D721Med (cell line): ENCODE measurements at places on chromosomes 2 and 18.

DNA sequence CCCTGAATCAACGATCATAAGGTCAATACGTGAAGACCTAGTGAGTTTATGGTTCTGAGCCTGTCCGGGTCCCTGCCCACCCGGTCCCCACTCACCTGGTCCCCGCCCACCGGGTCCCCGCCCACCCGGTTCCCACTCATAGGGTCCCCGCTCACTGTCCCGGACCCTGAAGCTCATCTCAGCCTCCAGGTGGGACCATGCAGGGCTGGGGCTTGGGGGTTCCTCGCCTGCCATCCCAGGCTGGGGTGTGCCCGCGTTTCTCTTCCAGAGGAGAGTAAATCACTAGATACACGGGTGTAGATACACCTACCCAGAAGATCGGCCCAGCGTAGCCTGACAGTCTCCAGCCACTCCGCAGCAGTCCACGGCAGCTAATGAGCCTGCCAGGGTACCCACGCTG lies 131.5 kb downstream of the MBP start:
- no peak for DNase-seq

DNA sequence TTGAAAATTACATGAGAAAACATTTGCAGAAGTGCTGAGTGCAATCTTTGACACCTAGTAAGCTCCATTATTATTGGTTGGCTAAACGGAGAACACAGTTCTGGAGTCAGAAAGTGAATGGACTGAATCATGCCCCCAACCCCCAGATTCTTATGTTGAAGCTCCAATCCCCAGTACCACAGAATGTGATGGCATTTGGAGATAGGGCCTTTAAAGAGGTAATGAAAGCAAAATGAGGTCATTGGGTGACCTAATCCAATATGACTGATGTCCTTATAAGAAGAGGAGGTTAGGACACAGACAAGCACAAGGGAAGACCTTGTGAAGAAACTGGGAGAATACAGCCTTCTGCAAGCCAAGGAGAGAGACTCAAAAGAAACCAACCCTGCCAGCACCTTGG lies 200.9 kb upstream of the EPAS1 start:
- DNase-seq = no peak

- no peak for DNase-seq
Measured at GRCh38 chr2:166844111-166844510, 44.2 kb upstream of the XIRP2 start.

DNA sequence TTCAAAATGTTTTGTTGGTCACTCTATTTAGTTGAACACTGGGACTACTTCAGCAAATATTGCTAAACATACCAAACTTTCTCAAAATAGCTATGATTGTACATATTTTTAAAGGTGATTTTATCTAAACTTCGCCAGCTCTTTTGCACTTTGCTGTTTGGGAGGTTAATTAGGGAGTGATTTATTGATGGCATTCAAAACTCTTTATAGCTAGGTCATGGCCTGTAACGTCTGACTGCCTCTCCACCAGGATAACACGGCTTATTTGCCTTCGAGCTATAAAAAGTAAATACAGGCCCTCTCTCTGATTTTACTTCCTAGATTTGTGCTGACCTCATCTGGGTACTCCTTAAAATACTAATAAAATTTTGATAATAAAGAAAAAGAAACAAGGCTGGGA lies 931.9 kb downstream of the DCDC2C start:
- DNase-seq = no peak

DNA sequence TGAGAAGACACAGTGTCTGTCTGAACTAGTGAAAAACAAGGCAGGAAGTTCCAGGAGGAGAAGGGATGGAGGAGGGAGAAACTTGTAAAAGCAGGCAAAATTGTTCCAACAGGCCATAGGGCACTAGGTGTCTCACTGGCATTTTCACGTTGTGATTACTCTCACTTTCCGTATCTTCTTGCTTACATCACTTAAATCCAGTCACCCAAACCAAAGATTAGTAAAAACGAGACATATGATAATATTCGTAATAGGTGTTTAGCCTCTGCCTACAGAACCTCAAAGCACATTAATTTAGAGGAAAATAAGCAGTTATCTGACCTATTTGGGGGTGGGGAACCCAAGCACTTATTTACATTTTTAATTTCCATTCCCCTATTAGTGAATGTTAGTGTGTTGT lies 78.3 kb downstream of the POU3F3 start:
- no peak for DNase-seq

GRCh38 chr2:214489702-214490101 lies 78.8 kb downstream of the VWC2L start:
- no peak for DNase-seq

- DNase-seq = no peak
Measured at GRCh38 chr18:416930-417329, 83.6 kb downstream of the COLEC12 start.

- DNase-seq = no peak
Measured at GRCh38 chr2:56369316-56369715, 185.5 kb downstream of the CCDC85A start.

GRCh38 chr2:240288087-240288521 lies 147.4 kb upstream of the GPC1 start:
- DNase-seq = no peak

GRCh38 chr2:47916412-47916811 lies 10.1 kb upstream of the FBXO11 start:
- no peak for DNase-seq

GRCh38 chr2:205087862-205088261 lies 542.6 kb downstream of the PARD3B start:
- DNase-seq = no peak

GRCh38 chr2:209763106-209763505 lies 8.5 kb upstream of the UNC80 start:
- DNase-seq = no peak

DNA sequence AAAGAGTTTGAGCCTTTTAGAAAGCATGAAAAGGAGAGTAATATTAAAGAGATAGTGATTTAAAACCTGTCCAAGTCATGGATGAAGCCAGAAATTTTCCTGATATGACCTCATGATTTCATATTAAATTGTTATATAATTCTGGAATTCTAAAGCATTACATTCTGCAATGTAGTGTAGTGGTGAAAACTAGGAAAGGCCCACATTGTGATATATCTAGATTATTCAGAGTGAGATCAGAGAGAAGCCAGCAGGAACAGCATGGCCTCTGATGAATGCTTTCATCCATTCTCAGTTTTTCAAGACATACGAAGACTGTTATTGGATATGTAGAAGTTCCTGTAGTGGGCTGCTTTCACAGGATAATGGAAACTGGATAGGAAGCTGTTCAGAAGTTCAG lies 98.8 kb downstream of the LCLAT1 start:
- DNase-seq = no peak

- no peak for DNase-seq
Measured at GRCh38 chr2:134320930-134321329, 67.1 kb downstream of the MGAT5 start.

DNA sequence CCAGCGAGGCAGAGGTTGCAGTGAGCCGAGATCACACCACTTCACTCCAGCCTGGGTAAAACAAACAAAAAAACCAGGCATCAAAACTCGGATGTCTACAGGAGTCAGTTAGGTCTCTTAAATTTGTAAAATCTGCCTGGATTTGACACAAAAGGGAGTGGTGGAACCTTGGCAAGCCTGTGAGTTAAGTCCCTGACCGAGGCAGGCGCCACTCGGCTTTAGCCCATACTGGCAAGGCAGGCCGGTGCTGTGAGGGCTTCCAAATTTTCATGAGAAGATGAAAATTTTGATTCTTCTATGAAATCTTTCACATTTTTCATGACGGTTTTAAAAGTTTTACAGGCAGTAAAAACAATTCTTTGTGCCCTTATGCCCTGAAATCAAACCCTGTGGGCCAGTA lies 165.8 kb downstream of the FMNL2 start:
- no peak for DNase-seq
